Stimulated activated CD4-positive, alpha-beta T cell treated with anti-CD3 and anti-CD28 coated beads, Interleukin-15, amount 100 ng/mL, for 1 hour (primary cell): ENCODE measurements at places on chromosomes 2 and 18.

GRCh38 chr2:127640082-127641072, 5.6 kb upstream of the GPR17 start:
- no peak for DNase-seq

DNA sequence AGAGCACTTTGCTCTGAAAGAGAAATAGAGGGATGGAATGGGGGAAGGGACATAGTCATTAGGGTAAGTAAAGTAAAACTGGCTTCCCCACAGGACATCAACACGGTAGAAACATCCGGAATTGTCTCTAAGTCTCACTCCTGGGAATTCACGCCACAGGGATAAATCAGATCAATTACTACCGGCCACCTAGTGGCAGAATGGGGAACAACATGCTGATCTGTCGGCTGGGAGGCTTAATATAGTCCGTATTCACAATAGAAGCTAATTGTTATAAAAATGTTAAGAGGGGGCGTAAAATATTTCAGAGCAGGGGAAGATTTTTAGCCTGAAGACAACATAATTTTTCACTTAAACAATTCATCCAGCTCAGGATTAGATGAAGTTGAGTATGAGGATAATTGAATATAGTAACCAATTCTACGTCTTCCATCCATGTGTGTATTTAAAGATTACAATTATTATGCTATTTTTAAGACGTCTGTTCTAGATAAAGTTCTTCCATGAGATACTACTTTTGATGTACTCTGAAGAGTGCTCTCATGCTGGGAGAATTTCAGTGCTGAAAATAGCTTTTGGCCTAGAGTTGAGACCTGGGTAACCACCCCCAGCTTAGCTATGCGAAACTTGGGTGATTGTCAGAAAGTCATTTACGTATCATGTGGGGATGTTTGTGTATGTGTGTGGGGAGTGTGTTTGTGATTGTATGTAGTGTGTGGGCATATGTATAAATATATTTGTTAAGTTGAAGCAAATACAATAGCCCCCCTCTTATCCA, 65.7 kb downstream of the LRRTM1 start:
- DNase-seq: no peak

- no peak for DNase-seq
These were observed 23.8 kb upstream of the CCL20 start for GRCh38 chr2:227789803-227790202.

- DNase-seq: no peak
These were observed 25.9 kb upstream of the SULT1C4 start for GRCh38 chr2:108351889-108352288.

GRCh38 chr2:223855426-223855825, 18.0 kb upstream of the AP1S3 start:
- no peak for DNase-seq

GRCh38 chr2:126041391-126042047, 614.4 kb upstream of the GYPC start:
- no peak for DNase-seq

DNA sequence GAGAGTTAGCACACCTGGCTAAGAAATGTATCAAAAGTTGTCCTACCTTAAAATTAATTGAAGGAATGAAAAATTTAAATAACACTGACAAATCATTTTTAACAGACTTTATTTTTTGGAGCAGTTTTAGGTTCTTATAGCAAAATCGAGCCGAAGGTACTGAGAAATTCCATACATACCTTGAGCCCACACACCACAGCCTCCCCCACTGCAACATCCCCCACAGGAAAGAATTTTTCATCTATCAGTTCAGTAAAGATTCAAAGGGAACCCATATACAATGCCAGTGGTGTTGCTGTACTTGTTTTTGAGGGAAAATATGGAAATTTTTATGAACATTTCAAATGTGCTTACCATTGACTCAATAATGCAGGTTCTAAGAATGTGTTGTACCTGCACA, 169.8 kb upstream of the HS6ST1 start:
- DNase-seq: no peak

GRCh38 chr2:74206180-74206688, 7.8 kb downstream of the MTHFD2 start:
- no peak for DNase-seq

- DNase-seq: no peak
These were observed 93.2 kb downstream of the USP40 start for GRCh38 chr2:233473386-233473791.

- DNase-seq: no peak
These were observed 3.7 kb upstream of the ZEB2 start for GRCh38 chr2:144523596-144524117.

DNA sequence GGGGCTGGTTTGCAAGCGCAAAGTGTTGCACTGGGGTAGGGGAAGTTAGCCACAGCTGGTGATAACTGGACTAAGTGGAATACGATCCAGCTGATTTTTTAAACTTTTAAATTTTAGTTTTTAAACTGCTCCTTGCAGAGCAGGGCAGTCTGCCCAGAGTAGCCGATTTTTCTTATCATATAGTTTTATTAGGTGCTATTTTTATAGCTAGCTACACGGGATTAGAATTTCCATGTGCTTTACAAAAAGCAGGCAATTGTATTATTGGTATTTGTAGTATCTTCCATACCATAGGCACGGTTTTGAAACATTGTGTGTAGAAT, 9.6 kb downstream of the CPLX4 start:
- DNase-seq: no peak

- no peak for DNase-seq
These were observed 113.6 kb downstream of the CDH2 start for GRCh38 chr18:28063271-28063761.

GRCh38 chr2:21229302-21229701, 105.5 kb downstream of the TDRD15 start:
- DNase-seq: no peak

GRCh38 chr2:129212299-129212958, 767.0 kb upstream of the RAB6C start:
- no peak for DNase-seq

DNA sequence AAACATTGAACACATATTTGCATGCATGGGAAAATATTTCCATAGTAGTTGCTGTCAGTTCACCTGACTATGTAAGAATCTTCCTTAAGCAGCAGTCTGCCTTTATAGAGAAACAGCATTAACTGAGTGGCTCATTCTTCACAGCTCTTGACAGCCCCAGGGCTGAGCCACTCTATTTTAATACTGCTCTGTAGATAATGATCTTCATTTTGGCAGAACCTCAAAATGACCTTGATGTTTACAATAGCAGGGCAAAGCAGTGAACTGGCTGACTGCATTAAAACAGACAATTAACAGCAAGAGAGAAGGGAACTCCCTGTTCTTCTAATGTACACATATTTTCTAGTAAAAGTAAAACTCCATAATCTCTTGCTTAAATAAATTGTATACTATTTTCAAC, 580.6 kb upstream of the SOX11 start:
- DNase-seq: no peak

GRCh38 chr18:57188851-57189557, 42.1 kb downstream of the BOD1L2 start:
- DNase-seq: no peak

- DNase-seq: no peak
These were observed 137.7 kb downstream of the DYSF start for GRCh38 chr2:71591044-71591443.

DNA sequence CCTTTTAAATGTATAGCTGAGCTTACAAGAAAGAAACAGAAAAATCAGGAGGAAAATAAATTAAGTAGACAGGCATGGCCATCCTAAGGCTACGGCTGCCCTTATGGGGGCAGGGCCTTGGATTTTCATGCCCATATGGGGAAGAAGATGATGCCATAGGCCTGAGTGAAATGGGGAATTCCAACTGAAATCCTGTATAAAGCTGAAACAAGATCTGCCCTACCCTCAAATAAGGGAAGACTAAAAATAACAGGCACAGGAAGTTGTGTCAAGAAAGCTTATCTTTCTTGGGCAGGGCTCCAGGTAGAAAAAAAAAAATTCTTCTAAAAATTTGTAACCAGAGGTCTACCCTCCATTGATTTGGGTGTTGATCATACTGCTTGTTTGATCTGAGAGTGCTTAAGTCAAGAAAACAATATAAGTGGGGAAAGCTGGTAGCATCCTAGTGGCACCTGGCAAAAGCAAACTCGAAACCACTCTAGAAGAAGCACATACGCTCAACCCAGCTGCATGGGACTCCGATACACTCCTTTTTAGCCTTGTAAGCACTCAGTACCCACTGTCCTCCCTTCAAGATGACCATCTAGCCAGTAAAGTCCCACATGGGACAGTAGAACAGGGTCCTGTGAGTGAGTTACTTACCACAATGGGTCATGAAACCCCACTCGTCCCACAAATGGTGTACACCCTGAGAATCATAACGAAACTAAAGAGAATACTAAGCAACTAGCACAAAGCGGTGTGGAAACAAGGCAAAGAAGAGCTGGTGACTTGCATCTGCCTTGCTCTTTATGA, 22.3 kb downstream of the DNAH7 start:
- no peak for DNase-seq
